ENCODE measurements at places on chromosomes 16 and 17. TPM values are rescaled to one million over a fixed set of nuclear protein-coding genes. Genes with fewer than 3 reads are reported as not detected.

The CEP112 gene
- 5.4 TPM for total RNA-seq

The SCN4A gene
- 0.15 TPM for total RNA-seq

The HCRT gene
- not detected for total RNA-seq

The PPY gene
- total RNA-seq, result not detected

The CD300H gene
- total RNA-seq, result not detected

The C17orf78 gene
- total RNA-seq, result not detected

The TMEM100 gene
- 0.99 TPM for total RNA-seq

The UNKL gene
- total RNA-seq, result 12.1 TPM

The TMEM235 gene
- total RNA-seq, result not detected

The MT1B gene
- total RNA-seq, result not detected

The KRTAP4-9 gene
- not detected for total RNA-seq

The EVI2B gene
- total RNA-seq, result not detected

The APOBR gene
- total RNA-seq, result not detected

The KCTD19 gene
- total RNA-seq, result 0.50 TPM

The CDH15 gene
- total RNA-seq, result 0.66 TPM

The BCO1 gene
- total RNA-seq, result not detected

The TEX19 gene
- total RNA-seq, result not detected

The TBC1D28 gene
- total RNA-seq, result not detected

The SPATA33 gene
- 3.6 TPM for total RNA-seq

The CALB2 gene
- 0.33 TPM for total RNA-seq

The ZNF624 gene
- total RNA-seq, result 4.8 TPM

The KCNJ12 gene
- 0.15 TPM for total RNA-seq

The EMP2 gene
- 37.7 TPM for total RNA-seq

The TNS4 gene
- total RNA-seq, result under 0.01 TPM

The FOXF1 gene
- 39.0 TPM for total RNA-seq

The ZNF207 gene
- 91.3 TPM for total RNA-seq

The KRTAP9-8 gene
- not detected for total RNA-seq

The ENPP7 gene
- not detected for total RNA-seq

The LYRM9 gene
- 22.7 TPM for total RNA-seq

The BOLA2B gene
- total RNA-seq, result 139 TPM

The TPSG1 gene
- not detected for total RNA-seq

The ADAM11 gene
- 0.99 TPM for total RNA-seq

The ARL5C gene
- not detected for total RNA-seq

The OMG gene
- 17.4 TPM for total RNA-seq

The FOXL1 gene
- total RNA-seq, result 27.3 TPM

The CLEC18A gene
- total RNA-seq, result 0.58 TPM

The TBC1D3L gene
- total RNA-seq, result 7.8 TPM

The CTF1 gene
- 6.1 TPM for total RNA-seq

The TPSD1 gene
- total RNA-seq, result not detected

The ACSM2A gene
- total RNA-seq, result not detected

The ATP2A3 gene
- total RNA-seq, result 6.9 TPM

The BAHCC1 gene
- 7.4 TPM for total RNA-seq

The TBC1D3C gene
- not detected for total RNA-seq

The PRKCB gene
- under 0.01 TPM for total RNA-seq

The CLDN7 gene
- total RNA-seq, result 6.5 TPM

The ABCA6 gene
- total RNA-seq, result 37.1 TPM

The SOX15 gene
- 0.73 TPM for total RNA-seq

The EFNB3 gene
- 0.83 TPM for total RNA-seq

The MPV17L gene
- 0.66 TPM for total RNA-seq

The GAST gene
- total RNA-seq, result not detected

The CCL15 gene
- not detected for total RNA-seq

The RNF222 gene
- total RNA-seq, result not detected

The MPP2 gene
- total RNA-seq, result 4.3 TPM

The HERPUD1 gene
- 86.5 TPM for total RNA-seq

The TUFM gene
- total RNA-seq, result 128 TPM
